ENCODE measurements at places on chromosomes 5 and 9.

GRCh38 chr5:175548626-175549311 lies 70.4 kb downstream of the SFXN1 start:
- no peak overlapping the region for H3K4me3 ChIP-seq
- H3K4me1 ChIP-seq: peaks cover 3% of the 10 kb centered on the region
- no peak overlapping the region for H3K27ac ChIP-seq
- no peak for DNase-seq
- peaks cover 41% of the 10 kb centered on the region for H3K27me3 ChIP-seq
- no peaks in the 10 kb centered on the region for H3K36me3 ChIP-seq

DNA sequence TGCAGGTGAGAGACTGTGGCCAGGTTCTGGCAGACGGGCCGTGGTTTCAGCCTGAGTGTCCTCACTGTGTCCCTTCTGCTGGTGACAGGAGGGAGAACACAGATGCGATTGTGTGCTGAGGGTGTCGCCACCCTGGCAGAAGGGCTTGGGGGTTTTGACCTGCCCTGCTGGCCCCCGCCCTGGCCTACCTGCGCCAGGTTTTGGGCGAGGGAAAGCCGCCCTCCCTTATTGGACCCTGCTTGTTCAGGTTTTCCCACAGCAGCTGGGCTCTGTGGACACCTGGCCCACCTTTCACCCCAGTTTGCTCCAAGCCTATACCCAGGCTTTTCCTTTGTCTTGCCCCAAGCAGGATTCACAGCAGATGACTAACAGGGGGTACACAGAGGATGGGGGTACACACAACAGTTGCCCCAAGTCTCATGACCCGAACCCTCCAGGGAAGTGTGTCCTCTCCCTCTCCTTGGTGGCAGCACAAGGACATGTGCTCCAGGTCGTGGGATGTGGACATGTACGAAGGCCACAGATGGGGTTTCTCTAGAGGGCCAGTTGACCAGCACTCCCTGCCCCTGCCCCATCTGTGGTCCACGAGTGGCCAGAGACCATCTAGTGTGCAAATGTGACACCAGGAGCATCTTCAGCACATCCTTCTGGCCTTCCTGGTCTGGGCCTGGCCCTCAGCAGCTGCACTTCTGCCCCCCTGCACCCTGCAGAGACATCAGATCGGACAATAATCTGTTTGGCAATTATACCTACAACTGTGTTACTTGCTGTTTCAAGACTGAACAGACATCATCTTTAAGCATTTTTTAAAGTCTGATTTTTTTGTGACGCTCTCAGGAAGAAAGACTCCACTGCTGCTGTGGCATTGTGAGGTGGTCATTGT lies 265.8 kb upstream of the IRX4 start:
- DNase-seq: no peak
- H3K27ac ChIP-seq: no peak overlapping the region
- peaks cover 3% of the 10 kb centered on the region for H3K4me1 ChIP-seq
- H3K4me3 ChIP-seq: no peak overlapping the region
- H3K27me3 ChIP-seq: no peaks in the 10 kb centered on the region

- H3K27me3 ChIP-seq: no peaks in the 10 kb centered on the region
- no peaks in the 10 kb centered on the region for H3K4me1 ChIP-seq
- no peak overlapping the region for H3K27ac ChIP-seq
- H3K36me3 ChIP-seq: no peaks in the 10 kb centered on the region
These were observed 180.5 kb upstream of the TUT7 start for GRCh38 chr9:86534572-86535258.

GRCh38 chr9:13847270-13847669 lies 466.7 kb downstream of the NFIB start:
- DNase-seq: no peak
- no peaks in the 10 kb centered on the region for H3K36me3 ChIP-seq

DNA sequence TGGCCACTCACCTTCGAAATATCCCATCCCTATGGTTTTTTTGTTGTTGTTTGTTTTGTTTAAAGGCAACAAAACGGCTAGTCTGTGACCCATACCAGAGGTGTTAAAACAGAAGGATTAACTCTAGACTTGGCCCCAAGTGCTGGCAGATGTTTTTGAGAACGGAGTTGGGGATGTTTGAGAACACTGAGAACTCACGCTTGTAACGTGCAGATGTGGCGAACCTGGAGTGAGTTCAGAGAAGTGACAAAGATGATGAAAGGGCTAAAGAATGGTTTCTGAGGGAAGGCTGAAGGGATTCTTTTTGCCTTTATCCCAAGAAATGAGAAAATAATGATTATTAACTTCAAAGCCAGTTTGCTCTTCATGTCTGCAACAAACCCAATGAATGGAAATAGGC lies 286.5 kb downstream of the ZNF608 start:
- H3K4me1 ChIP-seq: no peaks in the 10 kb centered on the region
- H3K4me3 ChIP-seq: no peak overlapping the region
- H3K27ac ChIP-seq: no peak overlapping the region
- no peaks in the 10 kb centered on the region for H3K27me3 ChIP-seq

- no peak overlapping the region for H3K27ac ChIP-seq
- no peaks in the 10 kb centered on the region for H3K27me3 ChIP-seq
- no peak for DNase-seq
These were observed 255.1 kb downstream of the NR2F1-AS1 start for GRCh38 chr5:93325946-93326345.

DNA sequence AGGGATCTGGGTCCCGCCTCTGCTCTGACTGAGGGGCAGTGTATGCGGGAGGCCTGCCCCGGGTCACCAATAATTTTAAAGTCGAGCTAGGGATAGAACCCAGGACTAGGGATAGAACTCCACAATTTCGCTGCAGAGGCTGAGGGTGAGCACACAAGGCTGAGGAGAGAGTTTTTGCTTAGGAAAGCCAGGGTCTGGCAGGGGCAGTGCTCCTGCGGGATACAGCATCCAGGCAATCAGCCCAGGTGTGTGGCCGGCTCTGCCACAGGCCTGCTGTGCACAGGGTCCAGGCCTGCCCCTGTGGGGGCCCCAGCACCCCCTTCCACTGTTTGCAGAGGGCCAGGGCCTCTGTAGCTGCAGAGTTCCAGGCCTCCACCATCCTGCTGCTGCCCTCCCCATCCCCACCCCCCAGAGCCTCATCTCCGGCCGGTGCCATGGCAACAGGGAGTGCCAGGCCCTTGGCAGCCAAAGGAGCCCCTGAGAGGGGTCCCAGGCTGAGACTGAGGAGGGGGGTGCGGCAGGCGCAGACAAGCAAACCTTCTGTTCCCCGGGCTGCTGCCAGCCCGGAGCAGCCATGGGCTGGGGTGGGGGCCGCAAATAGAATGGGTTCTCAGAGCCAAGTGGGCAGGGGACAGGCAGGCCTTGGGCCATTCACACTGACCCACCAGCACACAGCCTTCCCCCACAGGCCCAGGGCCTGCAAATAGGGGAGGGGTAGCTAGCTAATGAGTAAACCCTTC lies 8.6 kb downstream of the PDGFRB start:
- no peaks in the 10 kb centered on the region for H3K27me3 ChIP-seq
- H3K4me1 ChIP-seq: peaks cover 17% of the 10 kb centered on the region
- no peak overlapping the region for H3K27ac ChIP-seq
- no peak for DNase-seq
- no peaks in the 10 kb centered on the region for H3K36me3 ChIP-seq
- H3K4me3 ChIP-seq: no peak overlapping the region

DNA sequence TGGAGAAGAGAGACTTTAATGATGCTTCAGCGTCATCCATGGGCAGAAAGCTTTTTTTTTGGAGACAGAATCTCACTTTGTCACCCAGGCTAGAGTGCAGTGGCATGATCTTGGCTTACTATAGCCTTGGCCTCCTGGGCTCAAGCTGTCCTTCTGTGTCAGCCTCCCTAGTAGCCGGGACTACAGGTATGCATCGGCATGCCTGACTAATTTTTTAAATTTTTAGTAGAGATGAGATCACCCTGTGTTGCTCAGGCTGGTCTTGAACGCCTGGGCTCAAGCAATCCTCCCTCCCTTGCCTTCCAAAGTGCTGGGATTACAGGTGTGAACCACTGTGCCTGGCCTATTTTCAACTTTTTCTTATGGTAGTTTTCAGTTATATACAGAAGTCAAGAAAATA lies 23.2 kb downstream of the SPIN1 start:
- no peak overlapping the region for H3K27ac ChIP-seq
- peaks cover 6% of the 10 kb centered on the region for H3K4me1 ChIP-seq
- H3K36me3 ChIP-seq: peaks cover 47% of the 10 kb centered on the region
- H3K4me3 ChIP-seq: no peak overlapping the region
- no peak for DNase-seq
- no peaks in the 10 kb centered on the region for H3K27me3 ChIP-seq

DNA sequence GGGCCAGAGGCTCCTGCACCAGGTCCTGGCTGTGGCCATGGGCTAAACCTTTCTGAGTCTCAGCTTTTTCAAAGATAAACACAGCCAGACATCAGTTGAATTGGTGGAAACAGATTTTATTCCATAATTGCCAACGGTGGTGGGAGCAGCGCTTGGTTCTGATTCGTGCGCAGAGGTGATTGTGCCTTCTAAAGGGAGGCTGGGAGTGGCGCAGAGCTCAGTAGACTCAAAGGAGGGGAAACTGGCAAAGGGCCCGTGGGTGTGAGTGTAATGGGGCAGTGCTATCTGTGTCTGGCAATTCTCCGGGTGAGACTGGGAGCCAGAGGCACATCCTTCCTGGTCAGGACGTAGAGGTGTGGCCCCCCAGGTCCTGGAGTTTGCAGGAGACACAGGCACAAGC lies 169.4 kb upstream of the PPP1R26 start:
- H3K36me3 ChIP-seq: no peaks in the 10 kb centered on the region
- H3K27me3 ChIP-seq: peaks cover 3% of the 10 kb centered on the region
- H3K4me1 ChIP-seq: no peaks in the 10 kb centered on the region
- no peak overlapping the region for H3K4me3 ChIP-seq
- no peak for DNase-seq
- H3K27ac ChIP-seq: no peak overlapping the region
